ENCODE measurements at places on chromosomes 16 and 17.

- no peak for DNase-seq
Observed at GRCh38 chr17:10757647-10758046, 27.8 kb upstream of the TMEM220 start.

GRCh38 chr16:57384248-57385070 is 12.2 kb downstream of the CX3CL1 start:
- no peak for DNase-seq

- DNase-seq, result no peak
Observed at GRCh38 chr17:56451629-56452028, 141.9 kb upstream of the NOG start.

- DNase-seq, result no peak
Observed at GRCh38 chr16:70269471-70269870, 17.7 kb upstream of the EXOSC6 start.

DNA sequence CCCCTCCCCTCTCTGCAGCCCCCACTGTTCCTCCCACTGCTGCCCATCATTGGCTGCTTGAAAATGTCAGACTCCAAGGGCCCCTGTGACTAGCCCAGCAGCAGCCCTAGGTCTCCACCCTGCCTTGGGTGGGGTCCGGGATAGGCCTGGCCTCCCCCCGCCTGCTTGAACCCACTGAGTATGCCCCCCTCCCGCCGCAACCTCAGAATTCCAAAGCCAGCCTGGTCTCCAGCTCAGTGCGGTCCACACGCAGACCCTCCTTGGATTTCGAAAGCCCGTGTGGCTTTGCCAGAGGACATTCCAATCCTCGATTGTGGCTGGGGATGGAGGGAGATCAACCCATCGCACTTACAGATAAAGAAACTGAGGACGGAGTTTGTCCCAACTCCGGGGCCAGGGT is 6.4 kb downstream of the DPEP1 start:
- no peak for DNase-seq

DNA sequence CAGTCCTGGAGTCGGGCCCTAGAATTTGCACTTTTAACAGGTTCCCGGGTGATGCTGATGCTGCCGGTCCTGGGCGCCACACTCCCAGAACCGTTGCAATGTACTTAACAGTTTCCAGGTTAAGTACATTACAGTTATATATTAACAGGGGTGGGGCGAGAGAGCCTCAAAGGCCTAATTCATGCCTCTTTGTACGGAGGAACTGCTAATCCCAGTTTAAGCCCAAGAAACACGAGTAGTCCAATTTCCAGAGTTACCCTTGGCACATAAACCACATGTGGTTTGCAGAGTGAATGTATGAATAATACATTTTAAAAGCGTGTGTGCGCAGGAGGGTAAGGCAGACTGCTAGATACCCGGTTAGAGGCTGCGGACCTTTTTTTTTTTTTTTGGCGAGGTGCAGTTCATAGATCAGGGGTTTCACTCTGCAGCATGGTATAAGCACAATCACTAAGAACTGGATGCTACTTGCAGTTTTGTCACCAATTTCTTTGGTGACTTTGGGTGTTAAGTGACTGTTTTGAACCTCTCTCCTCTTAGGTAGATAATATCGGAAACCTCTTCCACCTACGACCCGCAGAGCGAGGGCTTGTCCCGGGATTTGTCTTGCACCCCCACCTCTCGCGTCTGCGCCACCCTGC is 713 bp downstream of the COX11 start:
- no peak for DNase-seq

GRCh38 chr16:56480776-56481467 is 29.6 kb downstream of the OGFOD1 start:
- no peak for DNase-seq

DNA sequence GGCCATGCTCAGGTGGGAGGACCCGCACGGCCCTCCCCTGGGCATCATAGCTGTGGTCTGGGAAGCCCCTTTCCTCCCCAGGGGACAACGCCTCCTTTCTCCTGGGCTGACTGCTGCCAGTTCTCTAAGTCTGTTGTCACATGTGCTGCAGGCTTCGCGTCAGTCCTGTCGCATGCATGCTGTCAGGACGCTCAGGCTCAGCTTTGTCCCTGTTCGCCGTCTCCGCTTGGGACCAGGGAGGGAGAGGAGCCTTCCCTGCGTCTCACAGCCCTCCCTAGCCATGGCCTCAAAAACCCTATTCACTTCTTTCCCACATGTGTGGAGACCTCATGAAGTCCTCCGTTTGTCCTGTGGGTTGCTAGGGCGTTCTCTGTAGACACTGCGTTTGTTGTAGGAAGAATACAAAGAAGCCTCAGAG is 21.4 kb downstream of the LDHD start:
- DNase-seq, result no peak

DNA sequence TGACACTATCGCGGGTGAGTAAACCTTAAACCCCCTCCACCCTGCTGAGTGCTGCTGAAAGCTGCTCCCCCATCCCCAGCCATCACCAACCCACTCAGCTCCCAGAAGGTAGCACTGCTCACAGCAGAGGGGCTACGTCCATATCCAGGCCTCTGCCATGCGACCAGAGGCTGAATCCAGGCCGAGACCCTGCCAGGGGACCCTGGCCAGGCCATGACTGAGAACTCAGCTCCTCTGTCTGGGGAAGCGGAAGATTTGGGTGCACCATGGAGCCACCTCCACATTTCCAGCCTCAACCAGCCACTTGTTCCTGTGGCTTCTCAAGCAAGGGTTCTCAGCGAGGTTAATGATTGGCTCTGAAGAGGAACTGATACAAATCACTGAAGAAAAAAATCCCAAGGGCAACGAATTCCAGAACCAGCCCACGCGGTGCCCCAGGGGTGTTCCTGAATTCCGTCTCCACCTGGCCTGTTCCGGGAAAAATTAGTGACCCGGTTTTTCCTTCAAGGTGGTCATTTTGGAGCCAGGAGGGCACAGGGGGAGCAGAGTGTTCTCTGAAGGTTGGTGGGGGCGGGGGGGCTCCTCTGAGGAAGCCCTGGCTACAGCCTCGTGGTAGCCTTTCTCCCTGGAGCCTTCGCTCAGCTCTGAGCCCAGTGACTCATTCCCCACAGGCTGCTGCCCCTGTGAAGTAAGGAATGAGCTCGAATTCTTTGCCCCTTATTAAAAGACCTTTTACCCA is 9.3 kb upstream of the SLC16A5 start:
- no peak for DNase-seq

- no peak for DNase-seq
Observed at GRCh38 chr16:554640-555365, 5.4 kb upstream of the PRR35 start.

DNA sequence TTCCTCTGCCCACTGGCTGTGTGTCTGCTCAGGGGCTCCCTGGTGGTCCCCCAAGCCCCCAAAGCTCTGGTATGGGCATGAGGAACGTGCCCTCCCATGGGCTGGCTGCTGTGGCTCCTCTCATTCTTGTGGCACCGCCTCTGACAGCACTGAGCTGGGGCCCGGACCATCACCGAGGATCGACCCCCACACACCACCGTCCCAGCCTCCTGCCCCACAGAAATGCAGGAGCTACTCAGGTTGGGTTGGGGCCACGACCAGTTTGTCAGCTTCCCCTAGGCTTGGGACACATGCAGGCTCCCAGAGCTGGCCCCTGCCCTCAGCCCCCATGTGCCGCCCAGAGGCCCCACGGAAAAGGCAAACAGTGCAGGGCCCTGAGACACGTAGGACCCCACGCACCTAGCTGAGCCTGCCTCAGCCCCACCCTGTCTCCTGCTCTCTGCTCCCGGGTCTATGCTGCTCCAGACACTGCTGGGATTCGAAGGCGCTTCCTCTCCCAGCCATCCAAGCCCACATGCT is 3.3 kb upstream of the CASKIN1 start:
- DNase-seq, result no peak

DNA sequence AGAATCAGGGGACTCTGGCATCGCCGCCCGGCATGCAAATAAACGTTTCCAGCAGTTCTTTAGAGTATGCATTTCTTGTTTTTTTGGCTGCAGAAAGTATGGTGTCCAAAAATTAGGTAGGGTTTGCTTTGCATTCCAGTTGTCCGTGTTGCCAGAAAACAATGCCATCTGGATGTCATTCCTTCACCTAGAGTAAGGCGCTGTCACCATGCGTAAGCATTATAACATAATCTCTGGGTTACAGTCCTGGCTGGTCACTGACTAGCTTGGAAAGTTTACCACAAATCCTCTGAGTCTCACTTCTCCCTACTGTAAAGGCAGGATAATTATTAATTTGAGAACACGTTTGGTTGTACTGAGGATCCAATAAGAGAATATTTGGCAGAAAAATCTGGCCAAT is 457.7 kb downstream of the XYLT1 start:
- no peak for DNase-seq

DNA sequence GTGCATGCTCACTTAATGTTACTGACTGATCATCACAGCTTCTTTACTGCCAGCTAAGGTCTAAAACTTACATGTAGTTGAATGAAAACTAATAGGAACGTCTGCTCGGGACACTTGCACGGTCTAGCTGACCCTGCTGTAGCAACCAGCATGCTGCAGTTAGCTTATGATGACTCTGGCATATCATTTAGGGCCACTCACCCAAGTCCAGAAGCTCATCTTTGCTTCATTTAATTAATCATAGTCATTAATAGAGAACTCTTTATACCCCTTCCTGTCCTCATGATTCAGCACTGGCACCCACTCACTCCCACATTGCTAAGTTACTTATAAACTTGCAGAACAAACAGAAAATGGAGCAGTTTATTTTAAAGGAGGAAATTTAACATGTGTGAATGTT is 136.3 kb downstream of the NLK start:
- no peak for DNase-seq

DNA sequence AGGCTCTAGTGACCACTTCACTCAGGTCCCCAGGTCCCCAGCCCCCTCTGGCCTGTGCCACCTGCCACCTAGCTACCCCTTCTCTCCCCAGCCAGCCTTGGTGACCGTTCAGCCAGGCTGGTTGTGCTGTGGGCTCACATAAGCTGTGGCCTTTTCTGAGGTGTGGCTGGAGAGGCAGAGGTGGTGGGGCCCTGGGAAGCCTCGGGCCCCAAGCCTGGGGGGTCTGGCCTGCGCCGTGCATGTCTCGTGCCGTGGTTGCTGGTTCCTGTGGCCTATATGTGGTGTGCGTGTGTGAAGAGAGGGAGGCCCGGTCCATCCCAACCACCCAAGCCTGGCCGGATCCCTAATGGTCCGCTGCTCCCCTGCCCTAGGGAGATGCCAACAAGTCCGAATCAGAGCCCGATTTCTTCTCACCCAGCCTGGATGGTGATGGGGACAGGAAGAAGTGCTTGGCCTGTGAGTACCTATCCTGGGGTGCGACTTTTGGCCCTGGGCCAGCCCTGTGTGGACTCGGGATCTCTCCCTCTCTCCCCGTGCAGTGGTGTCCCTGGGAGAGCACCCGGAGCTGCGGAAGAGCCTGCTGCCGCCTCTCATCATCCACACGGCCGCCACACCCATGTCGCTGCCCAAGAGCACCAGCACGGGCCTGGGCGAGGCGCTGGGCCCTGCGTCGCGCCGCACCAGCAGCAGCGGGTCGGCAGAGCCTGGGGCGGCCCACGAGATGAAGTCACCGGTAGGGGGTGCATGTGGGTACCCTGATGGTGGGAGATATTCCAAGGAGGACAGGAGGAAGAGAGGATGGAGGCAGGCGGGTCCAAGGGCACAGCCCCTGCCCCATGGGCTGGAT is 35.9 kb downstream of the CACNA1G start:
- DNase-seq, result no peak

GRCh38 chr16:175011-175949 is 1.2 kb upstream of the HBA1 start:
- DNase-seq, result no peak

DNA sequence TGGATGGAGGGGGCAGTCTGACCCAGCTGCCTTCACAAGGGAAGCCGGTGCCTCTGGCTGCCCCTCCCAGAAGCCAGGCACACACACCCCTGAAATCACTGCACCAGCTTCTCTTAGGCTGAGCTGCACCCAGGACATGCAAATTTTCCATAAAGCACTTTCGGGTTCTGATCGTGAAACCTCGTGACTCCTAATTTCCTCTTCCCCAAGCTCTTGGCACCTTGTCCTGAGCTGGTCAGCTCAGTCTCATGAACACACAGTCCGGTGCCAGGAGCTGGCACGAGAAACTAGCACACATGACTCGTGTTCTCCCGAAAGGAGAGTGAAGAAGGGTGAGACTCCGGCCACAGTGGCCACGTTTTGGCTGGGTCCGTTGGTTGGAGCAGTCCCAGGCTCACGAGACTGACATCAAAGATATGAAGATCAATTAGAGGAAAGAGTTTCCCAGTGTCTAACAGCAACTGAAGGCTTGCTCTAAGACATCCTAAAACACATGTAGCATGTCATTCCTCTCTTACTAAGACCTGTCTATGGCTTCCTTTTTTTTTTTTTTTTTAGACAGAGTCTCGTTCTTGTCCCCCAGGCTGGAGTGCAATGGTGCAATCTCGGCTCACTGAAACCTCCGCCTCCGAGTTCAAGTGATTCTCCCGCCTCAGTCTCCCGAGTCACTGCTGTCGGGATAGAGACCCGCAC is 9.2 kb upstream of the ABR start:
- no peak for DNase-seq

Data from NCI-H1930 (cell line).